Spinal cord (tissue), 10 donors: ENCODE measurements at places on chromosomes 6 and 20. TPM values are rescaled to one million over a fixed set of nuclear protein-coding genes. Genes with fewer than 3 reads are reported as not detected.

Gene PBOV1
- not detected for polyA plus RNA-seq

DNA sequence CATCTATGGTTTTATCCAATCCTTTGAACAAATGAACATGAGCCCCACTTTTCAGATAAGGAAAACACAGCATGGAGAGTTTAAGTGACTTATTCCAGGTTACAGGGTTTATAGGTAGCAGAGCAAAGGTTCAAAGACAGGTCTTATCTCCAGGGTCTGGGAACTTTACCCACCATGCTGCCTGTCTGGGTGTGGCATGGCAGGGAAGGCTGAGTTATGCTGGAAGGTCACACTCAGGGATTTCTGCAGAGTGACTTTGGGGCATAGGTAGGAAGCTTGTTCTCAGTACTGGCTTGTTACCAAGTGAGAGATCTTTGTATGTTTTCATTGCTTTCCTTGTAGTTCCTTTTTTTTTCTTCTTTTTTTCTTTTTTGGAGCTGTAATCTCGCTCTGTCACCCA lies 1.8 kb downstream of the ZNF831 start:
- DNase-seq, result no peak

Gene CYB5R4
- 13.6 TPM for polyA plus RNA-seq

Gene SMPD2
- polyA plus RNA-seq, result 9.7 TPM

GRCh38 chr6:111521497-111522270 lies 38.7 kb upstream of the REV3L start:
- DNase-seq, result no peak

Gene GRIK2
- polyA plus RNA-seq, result 60.7 TPM

- no peak for DNase-seq
Measured at GRCh38 chr20:10562899-10563298, 110.9 kb downstream of the JAG1 start.

Gene PTPRT
- 33.2 TPM for polyA plus RNA-seq
